ENCODE measurements at places on chromosomes 6 and 20.

GRCh38 chr20:5109276-5109675, 10.5 kb downstream of the PCNA start:
- DNase-seq = no peak

DNA sequence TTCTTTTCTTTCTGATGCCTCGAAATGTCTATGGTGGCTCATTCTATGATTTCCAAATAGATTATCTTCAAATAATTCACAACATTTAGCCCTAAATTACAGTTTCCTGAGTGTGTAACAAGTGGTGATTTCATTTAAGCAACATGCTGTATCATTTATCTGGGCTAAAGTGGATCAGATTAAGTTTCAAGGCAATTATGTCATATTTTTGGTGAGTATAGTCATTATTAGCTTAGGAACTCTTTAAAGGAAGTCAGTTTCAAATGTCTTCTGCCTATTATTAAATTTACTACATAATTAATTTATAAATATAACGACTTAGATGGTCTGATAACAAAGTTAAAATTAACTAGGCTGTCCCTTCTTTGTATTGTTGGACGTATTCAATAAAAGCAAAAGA, 847.9 kb upstream of the FLRT3 start:
- no peak for DNase-seq

- no peak for DNase-seq
These were observed 543.6 kb downstream of the GRIK2 start for GRCh38 chr6:101937108-101937507.

GRCh38 chr6:22433745-22434144, 135.6 kb upstream of the HDGFL1 start:
- DNase-seq = no peak

- DNase-seq = no peak
These were observed 16.9 kb downstream of the RBM38 start for GRCh38 chr20:57408131-57408530.

- no peak for DNase-seq
These were observed 56.9 kb upstream of the CD2AP start for GRCh38 chr6:47420394-47421371.

- no peak for DNase-seq
These were observed 137.7 kb upstream of the DEFB112 start for GRCh38 chr6:50187351-50187921.

DNA sequence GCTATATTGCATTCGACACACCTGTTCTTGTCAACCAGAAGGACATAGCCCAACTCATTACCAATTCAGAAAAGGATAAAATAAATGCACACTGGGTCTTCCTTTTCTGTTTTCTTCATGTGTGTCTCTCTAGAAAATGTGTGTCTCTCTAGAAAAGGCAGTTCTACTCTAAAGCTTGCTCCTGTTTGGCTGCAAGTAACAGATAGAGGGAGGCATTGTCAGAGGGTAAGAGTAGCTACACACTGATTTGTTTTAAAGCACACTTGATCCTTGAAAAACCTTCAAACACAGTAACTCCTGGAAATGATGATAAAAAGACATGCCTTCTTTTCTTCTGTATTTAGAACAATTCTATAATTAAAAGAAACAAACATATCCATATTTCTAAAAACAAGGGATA, 21.3 kb downstream of the GRM1 start:
- DNase-seq = no peak

DNA sequence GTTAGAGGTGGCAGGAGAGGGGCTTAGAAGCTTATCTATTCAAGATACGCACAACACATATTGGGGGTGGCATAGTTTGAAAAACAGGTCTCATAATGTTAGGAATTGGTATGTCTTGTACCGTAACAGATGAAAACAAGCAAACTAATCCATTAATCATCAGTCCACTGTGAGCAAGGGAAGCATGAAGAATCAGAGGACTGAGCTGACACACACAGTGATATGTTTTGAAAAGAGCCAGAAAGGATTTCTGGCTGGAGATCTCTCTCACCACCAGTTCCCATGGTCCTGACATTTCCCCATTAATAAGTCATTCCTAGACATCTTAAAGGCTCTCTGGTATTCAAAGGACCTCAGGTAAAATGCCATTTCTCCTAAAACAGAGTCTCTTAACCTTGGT, 158.8 kb upstream of the PHACTR1 start:
- no peak for DNase-seq

- no peak for DNase-seq
These were observed 74.0 kb upstream of the TOP1 start for GRCh38 chr20:40954521-40955165.

GRCh38 chr20:1299522-1299921, 29.4 kb downstream of the SDCBP2 start:
- DNase-seq = no peak

DNA sequence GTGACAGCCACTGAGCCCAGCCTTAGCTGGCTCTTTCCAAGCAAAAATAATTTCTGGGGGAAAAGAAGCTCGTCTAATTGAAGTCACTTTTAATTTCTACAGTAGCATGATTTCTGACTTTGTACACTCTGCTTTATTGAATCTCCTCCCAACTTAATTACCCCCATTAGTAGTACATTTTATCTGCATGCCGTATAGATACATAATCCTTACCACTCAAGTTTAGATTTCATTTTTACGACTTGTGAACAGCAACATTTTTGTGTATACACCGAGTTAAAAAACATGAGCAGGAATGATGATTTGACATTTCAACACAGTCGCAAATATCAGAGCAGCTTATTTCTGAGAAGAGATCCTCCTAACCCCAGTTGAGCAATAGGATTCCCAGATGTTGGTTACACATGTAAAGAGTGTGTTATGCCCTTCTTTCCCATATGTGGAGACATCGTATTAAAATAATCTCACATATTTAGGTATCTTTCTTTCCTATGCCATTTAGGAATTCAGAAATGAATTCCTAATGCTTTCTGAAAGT, 127.3 kb upstream of the MTHFD1L start:
- DNase-seq = no peak

GRCh38 chr6:14966906-14967711, 278.8 kb upstream of the JARID2 start:
- DNase-seq = no peak

DNA sequence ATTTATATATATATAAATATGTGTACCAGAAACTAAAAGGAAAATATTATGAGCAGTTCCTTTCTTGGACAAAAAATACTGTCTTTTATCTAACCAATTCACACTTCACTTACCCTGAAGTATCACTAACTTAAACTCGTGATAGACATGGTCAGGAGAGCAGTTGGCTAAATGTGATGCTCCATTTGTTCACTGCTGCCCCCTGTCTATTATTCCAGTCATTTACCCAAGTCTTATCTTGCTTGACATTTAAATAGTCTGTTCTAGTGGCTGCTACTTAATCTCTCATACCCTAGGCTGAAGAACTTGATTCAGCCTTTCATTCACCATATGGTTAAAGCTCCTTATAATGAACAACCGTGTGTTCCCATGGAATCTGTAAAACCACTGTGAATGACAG, 789.6 kb upstream of the EYS start:
- DNase-seq = no peak

GRCh38 chr20:24660651-24661050, 191.2 kb downstream of the SYNDIG1 start:
- DNase-seq = no peak

DNA sequence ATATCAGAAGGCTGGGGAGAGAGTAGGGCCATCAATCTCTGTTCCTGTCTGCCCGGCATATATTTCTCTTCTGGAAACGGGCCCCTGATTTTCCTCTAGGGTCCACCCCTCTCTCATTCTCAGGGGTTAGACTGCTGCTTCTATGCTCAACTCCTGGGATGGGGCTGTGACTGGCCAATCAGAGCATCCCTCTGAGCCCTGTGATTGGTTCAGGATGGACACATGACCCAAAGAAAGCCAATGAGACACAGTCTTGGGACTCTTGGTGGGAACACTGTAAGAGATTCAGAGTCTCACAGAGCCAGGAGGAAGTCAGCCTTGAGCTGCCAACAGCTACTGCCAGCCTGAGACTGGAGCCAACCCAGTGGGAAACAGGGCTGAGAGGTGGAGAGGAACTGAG, 31.0 kb upstream of the KCNB1 start:
- no peak for DNase-seq

- no peak for DNase-seq
These were observed 154.3 kb downstream of the MRPL14 start for GRCh38 chr6:43972913-43973300.

- no peak for DNase-seq
These were observed 373 bp upstream of the PCNA start for GRCh38 chr20:5120185-5120476.

- DNase-seq = no peak
These were observed 108.1 kb downstream of the TMEM200A start for GRCh38 chr6:130473886-130474285.

GRCh38 chr6:11381801-11382513, 149.5 kb upstream of the NEDD9 start:
- DNase-seq = peak; percentile 46

DNA sequence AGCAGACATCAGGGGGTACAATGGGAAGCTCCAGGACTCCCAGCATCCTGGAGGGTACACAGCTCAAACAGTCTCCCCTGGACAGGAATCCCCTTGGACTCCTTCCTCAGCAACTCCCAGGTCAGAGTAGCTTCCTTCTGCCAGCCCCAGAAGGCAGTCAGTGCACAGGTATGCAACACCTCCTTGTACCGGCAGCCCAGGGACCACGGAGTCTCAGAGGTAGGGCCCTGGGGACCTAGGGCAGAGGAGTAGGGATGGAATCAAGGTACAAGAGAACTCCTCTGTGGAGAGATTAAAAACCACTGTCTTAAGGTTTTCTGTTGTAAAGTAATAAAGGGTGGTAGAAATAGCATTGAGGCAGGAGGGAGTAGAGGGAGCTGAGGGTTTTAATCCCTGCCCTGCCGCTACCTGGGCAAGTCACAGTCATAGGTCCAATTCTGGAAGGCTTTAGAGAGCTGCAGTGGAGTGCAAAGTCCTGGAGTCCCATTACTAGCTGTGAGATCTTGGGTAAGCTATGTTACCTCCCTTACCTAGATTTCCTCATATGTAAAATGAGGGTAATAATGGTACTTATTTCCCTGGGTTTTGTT, 7.5 kb downstream of the TP53TG5 start:
- no peak for DNase-seq

DNA sequence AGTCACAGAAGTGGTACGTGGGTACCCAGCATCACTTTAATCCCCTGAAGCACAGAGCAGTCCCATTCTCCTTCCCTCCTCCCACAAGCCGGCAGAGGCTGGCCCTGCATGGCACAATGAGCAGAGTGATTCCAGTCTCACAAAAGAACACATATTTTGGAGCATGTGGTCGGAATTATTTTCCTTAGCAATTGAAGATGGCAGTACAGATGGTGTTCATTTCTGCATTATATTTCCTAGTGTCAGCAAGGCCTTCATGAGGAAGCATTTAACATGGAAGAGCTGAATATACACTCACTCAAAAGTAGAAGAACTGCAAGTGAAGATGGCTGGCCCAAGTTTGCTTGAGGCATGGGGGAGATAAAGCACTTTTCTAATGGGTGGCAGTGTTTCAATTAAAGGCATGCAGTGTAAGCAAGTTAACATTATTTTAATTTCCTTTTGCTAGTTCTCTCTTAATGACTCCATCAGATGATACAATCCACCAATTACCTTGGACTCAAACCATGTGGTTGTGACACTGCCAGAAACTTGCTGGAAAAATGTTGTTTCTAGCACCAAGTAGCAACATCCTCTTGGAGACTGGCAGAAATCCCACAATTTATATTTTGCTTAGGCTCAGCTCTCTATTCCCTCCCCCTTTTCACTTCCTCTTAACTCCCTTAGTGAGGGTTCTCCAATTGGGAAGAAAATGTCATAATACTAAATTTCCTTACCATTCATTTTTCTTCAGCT, 74.4 kb downstream of the ARHGAP18 start:
- no peak for DNase-seq

GRCh38 chr6:113370508-113371502, 486.3 kb upstream of the MARCKS start:
- DNase-seq = no peak

- DNase-seq = no peak
These were observed 142.6 kb downstream of the MAP3K7 start for GRCh38 chr6:90444160-90444714.

- DNase-seq = no peak
These were observed 21.5 kb upstream of the MRPS18A start for GRCh38 chr6:43708860-43709653.

- DNase-seq = no peak
These were observed 55.3 kb upstream of the SOX4 start for GRCh38 chr6:21538186-21538798.

GRCh38 chr6:15929685-15930084, 199.2 kb upstream of the MYLIP start:
- no peak for DNase-seq

DNA sequence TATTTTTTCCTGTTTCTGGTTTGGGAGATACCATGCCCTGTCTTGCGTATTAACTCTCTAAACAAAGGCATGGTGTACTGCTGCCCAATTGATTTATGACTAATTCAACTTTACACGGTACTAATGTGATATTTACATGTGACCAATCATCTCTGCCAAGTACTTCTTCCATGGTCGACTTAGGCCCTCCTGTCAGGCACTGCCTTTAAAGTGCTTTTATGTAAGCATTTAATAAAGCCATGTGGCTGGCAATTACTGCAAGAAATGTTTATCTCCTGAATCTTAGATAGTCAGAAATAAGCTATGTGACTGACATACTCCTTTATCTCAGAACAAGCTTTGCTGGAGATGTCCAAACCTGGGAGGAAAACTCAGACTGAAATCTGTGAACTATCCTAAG, 323.4 kb downstream of the BTBD3 start:
- DNase-seq = no peak

DNA sequence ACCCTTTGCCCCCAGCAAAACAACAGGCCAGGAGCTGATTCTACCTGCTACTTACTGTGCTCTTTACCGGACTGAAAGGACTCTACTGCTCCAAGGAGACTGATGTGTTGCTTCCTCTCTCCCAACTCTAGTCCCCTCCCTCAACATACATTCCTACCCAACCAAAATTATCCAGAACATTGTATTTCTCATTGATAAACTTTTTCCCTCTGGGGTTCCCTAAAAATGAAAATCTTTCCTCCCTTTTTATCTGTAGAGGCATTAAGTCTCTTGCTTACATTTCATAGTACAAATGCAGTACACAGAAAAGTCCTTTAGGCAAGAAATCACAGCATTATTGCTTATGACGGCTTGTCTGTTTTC, 940 bp upstream of the HS3ST5 start:
- no peak for DNase-seq

DNA sequence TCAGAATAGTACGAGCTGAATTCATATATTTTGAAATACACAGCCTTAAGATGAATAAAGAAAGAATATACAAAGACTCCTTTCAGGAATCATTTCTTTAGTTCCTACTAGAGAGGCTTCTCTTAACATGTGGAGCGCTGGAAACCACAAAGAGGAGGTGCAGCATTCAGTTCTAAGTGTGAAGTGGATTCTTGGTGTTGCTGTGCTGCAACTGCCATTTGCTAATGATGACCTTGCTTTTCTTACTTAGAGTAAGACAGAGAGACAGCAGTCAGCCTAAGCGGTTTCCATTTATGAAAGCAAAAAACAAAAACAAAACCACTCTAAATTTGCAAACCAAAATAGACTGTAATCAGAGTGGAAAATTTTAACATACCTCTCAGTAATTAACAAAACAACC, 629.0 kb downstream of the EPHA7 start:
- no peak for DNase-seq
